NCI-H2081 (cell line): ENCODE measurements at places on chromosomes 2 and 18.
A peak's percentile ranks its signal among the peaks of the same experiment; 100 is the strongest.

GRCh38 chr2:174442546-174443510 is 44.0 kb downstream of the GPR155 start:
- no peak for DNase-seq

DNA sequence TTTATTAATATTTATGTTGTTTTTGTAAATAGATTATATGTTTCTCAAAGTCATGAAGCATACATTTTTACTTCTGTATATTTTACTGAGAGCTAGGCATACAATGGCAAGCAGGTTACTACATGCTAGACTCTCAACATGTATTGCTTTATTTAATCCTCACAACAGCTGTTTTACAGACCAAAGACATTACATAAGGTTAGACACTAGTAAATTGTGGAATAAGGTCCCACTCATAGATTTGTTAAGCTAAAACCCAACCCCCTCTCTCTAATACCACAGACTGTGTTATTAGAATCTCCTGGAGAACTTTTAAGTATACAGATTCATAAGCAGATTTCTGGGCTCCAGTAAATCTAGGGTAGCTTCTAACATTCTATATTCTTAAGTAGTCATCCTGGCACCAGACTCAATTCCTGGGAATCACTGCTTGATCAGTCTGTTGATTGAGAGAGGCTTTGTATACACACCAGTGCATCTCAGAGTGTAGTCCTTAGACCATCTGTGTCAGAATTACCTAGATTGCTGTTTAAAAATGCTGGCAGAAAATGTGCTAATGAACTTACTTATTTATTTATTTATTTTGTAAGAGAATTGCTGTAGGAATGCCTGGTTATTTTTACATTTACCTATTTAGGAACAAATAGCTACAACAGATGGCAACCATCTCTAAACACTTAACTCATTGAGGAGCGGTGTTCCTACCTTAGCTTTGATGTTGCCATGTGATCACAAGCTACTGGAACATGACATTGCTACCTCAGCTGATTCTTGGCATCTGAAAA is 153.5 kb upstream of the CAVIN2 start:
- no peak for DNase-seq

DNA sequence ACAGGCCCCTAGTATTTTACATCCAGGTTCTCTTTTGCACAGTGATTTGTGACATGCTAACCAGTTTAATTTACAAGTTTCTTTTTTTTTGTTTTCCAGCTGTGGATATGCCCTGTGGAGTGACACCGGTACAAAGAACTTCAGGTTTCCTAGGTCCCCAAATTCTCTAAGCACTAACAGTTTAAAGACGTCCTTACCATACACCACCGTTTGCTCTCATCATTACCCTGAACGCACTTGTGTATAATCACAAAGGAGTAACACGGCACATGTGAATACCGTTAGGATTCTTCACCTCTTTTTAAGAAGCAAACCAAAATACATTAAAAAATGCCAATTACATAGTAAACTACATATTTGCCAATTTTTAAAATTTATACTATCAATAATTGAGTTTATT is 853 bp downstream of the LANCL1 start:
- DNase-seq = peak; percentile 6

GRCh38 chr18:45251236-45251635 is 364.0 kb upstream of the SLC14A2 start:
- DNase-seq = no peak

- DNase-seq = no peak
Observed at GRCh38 chr2:201622306-201622970, 20.9 kb downstream of the TMEM237 start.

DNA sequence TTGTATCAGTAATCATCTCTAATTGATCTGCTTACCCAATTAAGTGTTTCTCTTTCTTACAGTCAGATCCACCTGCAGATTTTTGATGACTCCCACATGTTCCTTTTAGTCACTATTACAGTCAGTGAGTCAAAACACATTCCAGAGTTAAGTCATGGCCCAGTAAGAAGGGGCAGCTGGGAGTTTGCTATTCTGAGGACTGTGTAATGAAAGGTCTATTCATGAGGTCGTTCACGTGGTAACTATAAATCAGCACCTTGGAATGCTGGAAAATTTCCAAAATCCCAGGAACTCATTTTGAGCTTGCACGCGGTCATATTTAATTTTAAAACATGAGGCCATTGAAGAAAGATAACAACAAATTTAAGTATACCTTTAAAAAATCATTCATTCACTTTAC is 252.5 kb downstream of the XIRP2 start:
- DNase-seq = no peak

DNA sequence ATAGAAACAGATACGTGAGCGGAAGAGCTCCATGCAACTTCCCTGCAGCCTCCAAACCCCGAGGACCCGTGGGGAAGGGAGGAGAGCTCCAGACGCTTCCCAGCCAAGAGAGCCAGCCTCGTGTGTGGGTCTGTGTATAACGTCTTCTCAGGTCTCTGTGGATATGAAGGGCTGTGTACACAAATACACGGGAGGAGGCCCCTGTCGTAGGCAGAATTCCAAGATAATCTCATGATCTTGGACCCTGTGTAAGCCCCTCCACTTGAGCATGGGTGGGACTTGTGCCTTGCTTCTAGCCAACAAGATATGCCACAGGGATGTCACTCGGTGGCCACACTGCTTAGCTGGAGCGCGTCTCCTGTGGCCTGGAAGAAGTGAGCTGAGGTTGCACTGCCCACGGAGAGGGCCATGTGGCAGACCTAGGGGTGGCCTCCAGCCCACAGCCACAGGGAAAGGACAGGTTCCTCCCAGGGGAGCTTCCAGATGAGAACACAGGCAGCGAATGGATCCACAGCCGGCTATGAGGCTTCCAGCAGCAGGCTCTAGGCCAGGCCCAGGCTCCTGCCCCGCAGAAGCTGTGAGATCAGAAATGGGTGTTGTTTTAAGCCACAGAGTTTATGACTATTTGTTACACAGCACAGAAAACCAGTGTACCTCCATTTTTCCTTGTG is 15.6 kb upstream of the KLF11 start:
- DNase-seq = no peak

DNA sequence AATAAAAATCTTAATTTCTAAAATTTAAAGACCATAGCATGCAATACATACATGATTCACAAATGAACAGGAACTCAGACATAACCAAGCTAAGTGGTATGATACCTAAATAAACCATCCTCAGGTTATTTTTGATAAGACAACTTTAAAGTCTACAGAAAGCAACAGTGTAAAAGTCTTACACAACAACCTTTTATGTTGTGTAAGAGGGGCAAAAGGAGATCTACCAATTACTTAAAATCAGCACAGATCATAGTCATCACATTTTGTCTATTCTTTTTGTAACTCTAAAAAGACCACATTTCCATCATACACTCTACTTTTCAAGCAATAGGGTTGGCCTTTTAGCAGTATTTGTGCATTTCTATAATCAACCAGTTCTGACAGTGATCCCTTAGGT is 16.3 kb downstream of the SP3 start:
- DNase-seq = no peak

DNA sequence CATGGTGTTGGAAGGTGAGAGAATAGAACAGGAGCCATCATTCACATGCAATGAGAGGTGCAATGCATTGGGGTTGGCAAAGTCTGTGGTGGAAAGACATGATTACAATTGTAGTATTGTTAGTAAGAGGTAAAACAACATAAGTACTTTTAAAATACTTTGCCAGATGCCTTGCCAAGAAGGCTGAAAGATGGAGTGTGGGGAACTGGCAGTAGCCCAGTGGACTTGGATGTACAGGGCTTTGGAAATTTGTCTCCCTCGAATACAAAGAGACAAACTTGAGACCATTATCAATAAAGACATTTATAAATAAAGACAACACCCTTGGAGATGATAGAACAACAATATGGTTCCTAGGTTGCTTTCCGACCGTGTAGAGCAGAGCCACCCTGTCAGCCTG is 62.0 kb downstream of the MDH1 start:
- DNase-seq = no peak

DNA sequence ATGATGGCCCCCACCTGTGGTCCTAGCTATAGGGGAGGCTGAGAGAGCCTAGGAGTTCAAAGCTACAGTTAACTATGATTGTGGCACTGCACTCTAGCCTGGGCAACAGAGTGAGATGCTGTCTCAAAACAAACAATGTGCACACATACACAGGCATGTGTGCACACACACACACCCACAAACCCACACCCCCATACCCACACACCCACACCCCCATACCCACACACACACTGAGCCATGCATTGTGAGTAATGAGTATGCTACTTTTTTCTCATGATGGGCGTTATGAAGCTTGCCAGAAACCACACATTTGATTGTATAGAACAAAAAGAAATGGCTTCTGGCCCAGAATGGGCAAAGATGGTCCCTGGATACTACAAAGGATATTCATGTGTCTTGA is 691.1 kb downstream of the SLC4A3 start:
- DNase-seq = no peak

- DNase-seq = no peak
Observed at GRCh38 chr2:228474466-228474865, 293.0 kb upstream of the SPHKAP start.
